ENCODE measurements at places on chromosomes 1 and 21. TPM values are rescaled to one million over a fixed set of nuclear protein-coding genes. Genes with fewer than 3 reads are reported as not detected.

The PLK3 gene
- 6.8 TPM for polyA plus RNA-seq

The NPPA gene
- not detected for polyA plus RNA-seq

DNA sequence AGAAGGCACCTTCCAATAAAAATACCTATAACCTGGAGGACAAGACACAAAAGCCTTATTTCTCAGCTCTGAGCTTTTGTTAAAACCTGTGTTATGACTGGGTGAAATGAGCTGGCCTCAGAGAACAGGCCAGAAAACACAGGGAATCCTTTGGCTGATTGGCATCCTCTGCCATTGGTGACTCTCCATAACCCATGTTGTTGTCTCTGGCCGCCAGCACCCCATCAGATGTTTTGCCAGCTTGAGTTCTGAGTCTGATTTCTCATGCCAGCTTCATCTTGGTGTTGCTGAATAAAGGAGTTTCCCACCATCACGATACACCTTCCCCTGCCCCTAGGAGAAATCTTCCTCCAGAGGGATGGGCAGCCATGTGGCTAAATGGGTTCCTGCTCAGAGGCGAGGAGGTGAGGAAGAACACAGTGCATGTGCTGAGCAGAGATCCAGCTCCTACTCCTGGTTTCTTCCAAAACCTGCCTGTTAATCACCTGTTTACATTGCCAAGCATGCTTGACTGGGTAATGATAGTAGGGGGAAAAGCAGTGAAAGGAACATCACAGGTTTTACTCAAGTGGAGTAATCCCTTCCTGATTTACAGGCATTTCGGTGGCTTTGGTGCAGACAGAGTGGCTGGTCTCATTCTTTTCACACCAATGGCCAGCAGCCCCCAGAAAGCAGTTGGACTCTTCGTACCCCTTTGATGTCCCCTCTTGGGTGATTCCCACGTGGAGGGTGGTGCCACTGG, 109.8 kb downstream of the ROR1 start:
- DNase-seq: no peak

DNA sequence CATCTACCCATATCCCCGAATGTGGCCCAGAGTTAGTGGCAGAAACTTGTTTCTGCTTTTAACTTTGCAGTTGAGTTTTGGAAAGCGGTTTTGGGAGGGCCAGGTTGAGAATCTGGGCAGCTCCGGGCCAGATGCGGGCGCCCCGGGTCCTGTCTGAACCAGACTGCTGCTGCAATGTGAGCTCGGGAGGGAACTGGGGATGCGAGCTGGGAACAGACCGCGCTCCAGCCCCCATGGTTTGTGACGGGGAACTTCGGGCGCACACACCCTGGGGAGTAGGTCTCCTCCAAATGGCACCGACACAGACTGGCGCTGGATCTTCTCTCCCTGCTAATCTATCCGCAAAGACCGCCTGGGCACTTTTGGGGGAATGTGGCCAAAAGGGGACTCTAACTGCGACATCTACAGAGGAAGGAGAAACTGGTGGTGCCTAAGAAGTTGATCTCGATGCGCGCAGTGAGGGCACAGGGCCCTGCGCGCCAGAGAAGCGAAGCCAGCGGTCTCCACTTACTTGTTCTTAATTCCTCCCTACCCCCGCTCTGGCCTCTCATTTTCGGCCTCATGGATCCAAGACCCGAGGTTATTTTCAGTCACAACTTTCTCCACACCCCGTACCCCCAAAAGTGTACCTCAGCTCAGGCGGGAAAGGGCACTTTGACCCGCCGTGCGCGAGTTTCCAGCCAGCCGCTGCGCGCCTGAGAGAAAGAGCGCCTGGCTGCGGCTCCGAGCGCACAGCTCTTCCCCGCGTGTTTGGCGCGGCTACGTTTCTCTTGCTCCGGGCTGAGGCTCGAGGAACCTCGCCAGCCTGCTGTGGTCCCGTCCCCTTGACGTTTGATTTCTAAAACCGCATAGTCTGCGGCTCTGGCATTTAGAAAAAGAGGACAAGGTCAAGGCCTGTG, 411.0 kb upstream of the ESRRG start:
- peak; percentile 36 for DNase-seq

GRCh38 chr1:176773038-176773437, 310.1 kb downstream of the PAPPA2 start:
- no peak for DNase-seq

DNA sequence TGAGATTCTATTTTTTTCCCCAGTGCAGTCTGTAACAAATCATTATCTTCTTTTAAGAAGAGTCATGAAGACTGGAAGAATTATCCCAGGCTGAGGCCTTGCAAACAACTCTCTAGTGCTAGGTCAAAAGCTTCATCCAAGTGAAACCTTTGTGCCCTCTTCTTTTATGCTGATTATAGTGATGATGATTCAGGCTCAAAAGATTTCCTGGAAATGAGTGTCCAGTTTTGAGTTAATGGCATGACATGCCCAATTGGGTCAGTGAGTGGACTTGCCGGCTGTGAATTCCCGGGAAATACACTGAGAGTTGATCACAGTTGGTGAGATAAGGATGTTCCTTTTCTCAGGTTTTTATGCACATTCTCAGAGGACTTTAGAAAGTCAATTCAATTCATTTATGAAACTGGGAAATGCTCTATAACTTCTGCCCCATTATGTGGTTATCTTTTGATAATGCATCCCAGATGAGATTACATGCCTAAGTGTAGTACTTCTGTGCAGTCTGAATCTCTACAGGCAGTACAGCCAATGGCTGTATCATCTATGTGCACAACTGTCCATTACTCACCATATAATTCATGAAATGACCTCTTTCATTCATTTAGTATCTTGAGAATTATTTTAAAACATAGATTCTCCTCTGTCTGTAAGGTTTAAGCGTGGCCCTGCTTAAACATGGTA, 66.2 kb downstream of the S1PR1 start:
- no peak for DNase-seq
